ENCODE measurements at places on chromosomes 16 and 17. TPM values are rescaled to one million over a fixed set of nuclear protein-coding genes. Genes with fewer than 3 reads are reported as not detected.

- H3K4me1 ChIP-seq, result peaks cover 22% of the 10 kb centered on the region
- H3K36me3 ChIP-seq, result no peaks in the 10 kb centered on the region
- no peak overlapping the region for H3K27ac ChIP-seq
- H3K4me3 ChIP-seq, result no peak overlapping the region
- DNase-seq, result no peak
- H3K27me3 ChIP-seq, result no peaks in the 10 kb centered on the region
These were observed 57.1 kb downstream of the RAB11FIP4 start for GRCh38 chr17:31448467-31449077.

DNA sequence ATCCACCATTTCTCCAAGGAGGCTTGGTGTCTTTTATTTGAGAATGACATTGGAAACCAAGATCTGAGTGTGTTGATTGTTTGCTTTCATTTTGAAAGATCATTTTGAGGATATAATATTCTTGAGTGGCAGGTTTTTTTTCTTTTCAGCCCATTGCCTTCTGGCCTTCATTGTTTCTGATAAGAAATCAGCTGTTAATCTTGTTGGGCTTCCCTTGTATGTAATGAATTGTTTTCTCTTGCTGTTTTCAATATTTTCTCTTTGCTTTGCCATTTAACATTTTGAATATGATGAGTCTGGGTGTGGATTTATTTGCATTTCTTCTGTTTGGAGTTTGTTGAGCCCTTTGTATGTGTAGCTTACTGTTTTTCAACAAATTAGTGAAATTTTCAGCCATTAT lies 22.0 kb downstream of the PRSS54 start:
- peaks cover 10% of the 10 kb centered on the region for H3K27me3 ChIP-seq
- H3K36me3 ChIP-seq, result peaks cover 10% of the 10 kb centered on the region
- no peak for DNase-seq
- no peak overlapping the region for H3K27ac ChIP-seq

- peaks cover 8% of the 10 kb centered on the region for H3K36me3 ChIP-seq
- peak; percentile 43 for DNase-seq
- no peak overlapping the region for H3K4me3 ChIP-seq
- peaks cover 6% of the 10 kb centered on the region for H3K27me3 ChIP-seq
- H3K27ac ChIP-seq, result no peak overlapping the region
These were observed 19.6 kb upstream of the CEP20 start for GRCh38 chr16:15907863-15908478.

DNA sequence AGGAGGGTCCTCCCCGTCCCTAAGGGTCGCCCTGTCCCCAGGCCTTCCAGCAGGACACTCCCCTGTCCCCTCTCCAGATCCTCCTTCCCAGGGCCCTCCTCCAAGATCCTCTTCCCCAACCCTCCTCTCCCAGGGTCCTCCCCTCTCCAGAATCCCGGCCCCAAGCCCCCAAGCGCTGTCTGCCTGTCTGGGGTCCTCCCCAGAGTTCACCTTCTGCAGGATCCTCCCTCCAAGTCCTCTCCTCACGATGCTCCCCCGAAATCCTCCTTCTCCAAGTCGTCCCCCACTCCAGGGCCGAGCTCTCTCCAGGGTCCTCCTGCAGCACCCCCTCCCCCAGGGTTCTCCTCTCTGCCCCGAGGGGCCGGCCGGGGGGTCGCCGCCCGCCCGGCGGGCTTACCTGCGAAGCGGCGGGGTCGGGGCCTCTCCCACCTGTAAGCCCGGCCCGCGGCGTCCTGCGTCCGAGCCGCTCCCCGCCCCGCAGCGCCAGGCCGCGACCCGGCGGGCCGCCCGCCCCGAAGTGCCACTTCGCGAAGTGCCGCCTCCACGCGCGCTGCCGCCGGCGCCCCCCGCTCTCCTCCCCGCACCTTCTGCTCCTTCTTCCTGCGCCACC lies 678 bp upstream of the BAIAP2 start:
- H3K4me1 ChIP-seq, result peaks cover 20% of the 10 kb centered on the region
- no peaks in the 10 kb centered on the region for H3K36me3 ChIP-seq
- no peak for DNase-seq
- H3K4me3 ChIP-seq, result peak overlapping the region; percentile 87
- peaks cover 81% of the 10 kb centered on the region for H3K27me3 ChIP-seq

The CXCL16 gene
- polyA plus RNA-seq, result 16.0 TPM

The TMC8 gene
- polyA plus RNA-seq, result 68.9 TPM

All from naive B cell (primary cell).